ENCODE measurements at places on chromosomes 4 and X. TPM values are rescaled to one million over a fixed set of nuclear protein-coding genes. Genes with fewer than 3 reads are reported as not detected.

PHOX2B gene
- not detected for total RNA-seq

RAB39B gene
- total RNA-seq = not detected

VSIG4 gene
- not detected for total RNA-seq

ANKRD50 gene
- 28.3 TPM for total RNA-seq

NXF3 gene
- not detected for total RNA-seq

PGAM4 gene
- total RNA-seq = not detected

TCEAL6 gene
- not detected for total RNA-seq

RPA4 gene
- not detected for total RNA-seq

TGIF2LX gene
- total RNA-seq = not detected

PRKG2 gene
- 7.6 TPM for total RNA-seq

APLN gene
- 31.4 TPM for total RNA-seq

RAB9B gene
- 2.4 TPM for total RNA-seq

GLUD2 gene
- total RNA-seq = 0.90 TPM

Measured in cardiac atrium fibroblast (primary cell).